NCI-H1930 (cell line): ENCODE measurements at places on chromosomes 11 and 22.

DNA sequence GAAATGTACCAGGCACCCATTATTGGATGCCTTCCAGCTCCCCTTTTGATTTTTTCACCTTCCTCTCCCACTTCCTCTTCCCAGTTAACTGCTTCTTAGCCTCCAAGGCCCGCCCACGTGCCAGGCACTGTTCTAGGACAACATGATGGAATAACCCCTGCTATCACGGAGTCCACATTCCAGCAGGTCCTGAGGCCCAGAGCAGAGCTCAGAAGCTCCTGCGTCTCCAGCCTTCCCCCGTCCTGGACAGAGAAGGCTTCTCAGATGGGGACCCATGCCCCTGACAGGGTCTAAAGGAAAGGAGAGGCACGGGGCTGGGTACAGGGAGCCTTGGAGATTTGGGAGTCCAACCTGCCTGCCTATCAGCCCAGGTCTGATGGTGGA is 29.1 kb downstream of the TRIM29 start:
- no peak for DNase-seq

DNA sequence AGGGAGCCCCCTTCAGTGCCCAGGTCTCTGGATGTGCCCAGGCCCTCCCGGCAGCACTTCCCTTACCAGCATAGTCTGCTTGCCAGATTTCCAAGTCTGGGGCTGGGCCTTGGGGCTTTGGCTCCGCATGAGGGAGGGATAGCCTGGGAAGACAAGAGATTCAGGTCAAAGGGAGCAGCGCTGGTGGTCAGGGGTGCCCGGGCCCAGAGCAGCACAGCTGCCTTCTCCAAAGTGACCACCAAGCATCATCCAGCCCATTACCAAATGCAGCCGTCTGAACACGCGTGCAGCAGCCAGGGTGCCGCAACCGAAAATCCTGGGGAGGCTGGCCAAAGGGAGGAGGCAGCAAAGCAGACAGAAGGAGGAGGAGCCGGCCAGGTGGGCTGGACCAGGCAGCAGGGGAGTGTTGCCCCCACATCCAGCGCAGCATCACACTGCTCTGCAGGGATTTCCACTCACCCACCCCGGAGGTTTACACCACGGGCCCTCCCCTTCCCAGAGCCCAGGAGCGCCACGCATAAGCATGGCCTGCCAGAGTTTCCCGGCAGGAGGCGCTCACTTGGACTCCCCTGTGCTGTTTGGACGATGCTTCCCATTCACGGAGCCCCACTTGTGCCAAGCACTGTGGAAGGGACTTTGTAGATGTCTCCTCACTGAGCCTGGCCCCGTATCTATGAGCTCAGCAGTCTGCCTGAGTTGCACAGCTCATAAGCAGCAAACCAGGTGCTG is 22.5 kb downstream of the TRIM29 start:
- DNase-seq: no peak

DNA sequence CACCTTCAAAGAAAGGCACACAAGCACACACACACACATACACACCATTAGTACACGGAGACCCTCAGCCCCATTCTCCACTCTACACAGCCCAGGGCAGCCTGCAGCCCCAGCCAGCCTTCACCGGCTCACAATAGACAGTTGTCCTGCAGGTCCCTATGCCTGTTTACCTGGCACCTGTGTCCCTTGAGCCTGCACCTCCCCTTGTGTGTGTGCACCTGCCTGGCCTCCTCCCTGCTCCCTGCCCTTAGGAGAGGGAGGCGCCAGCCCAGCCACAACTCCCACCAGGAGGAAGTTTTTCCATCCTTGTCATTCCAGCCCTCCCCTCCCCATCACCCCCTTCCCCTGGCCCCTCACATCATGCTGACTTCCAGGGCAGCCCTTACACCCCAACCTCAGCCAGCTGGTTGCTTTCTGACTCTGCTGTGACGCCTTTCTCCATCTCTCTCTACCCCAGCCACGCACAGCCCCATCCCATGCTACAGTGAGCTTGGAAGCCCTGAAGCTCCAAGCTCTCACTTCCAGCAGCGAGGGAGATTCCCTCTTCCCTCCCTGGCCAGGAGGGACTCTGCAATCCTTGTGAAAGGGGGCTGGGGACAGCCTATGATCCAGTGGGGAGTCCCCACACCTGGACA is 4.4 kb downstream of the AHNAK start:
- no peak for DNase-seq

DNA sequence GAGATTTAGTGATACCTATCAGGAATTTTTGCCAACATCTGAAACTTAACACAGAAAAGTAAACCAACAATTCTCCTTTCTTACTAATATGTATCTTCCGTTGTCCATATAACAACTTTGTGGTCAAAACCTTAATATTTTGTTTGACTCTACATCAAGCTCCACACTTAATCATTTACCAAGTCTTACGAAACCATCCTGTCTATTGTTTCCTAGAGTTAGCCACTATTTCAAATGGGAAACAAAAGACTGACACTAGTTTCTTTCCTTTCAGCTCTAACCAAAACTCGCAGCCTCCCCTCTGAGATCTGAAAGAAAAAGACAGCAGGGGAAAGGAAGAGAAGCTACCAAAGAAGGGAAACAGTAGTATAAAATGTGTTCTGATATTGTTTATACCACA is 26.5 kb upstream of the PRDM10 start:
- DNase-seq: no peak

- no peak for DNase-seq
Observed at GRCh38 chr11:111663820-111664219, 61.6 kb downstream of the SIK2 start.

DNA sequence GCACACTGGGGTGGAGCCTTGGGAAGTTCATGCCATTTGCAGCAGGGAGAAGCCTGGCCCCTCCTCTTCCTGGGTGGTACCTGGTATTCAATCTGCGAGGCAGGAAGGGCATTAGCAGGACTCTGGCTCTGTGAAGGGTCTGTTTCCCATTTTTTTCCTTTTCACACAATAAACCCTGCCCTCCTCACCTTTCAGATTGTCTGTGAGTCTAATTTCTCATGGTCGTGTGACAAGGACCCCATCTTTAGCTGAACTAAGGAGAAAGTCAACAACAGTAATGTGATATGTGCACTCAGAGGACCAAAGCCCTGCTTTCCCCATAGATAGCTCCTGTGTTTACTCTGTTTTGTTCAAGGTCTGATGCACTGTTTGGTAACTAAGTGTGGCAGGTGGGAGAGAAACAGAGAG is 26.6 kb upstream of the CASP4 start:
- peak; percentile 43 for DNase-seq

GRCh38 chr11:126246636-126247035 is 22.1 kb downstream of the SRPRA start:
- no peak for DNase-seq

DNA sequence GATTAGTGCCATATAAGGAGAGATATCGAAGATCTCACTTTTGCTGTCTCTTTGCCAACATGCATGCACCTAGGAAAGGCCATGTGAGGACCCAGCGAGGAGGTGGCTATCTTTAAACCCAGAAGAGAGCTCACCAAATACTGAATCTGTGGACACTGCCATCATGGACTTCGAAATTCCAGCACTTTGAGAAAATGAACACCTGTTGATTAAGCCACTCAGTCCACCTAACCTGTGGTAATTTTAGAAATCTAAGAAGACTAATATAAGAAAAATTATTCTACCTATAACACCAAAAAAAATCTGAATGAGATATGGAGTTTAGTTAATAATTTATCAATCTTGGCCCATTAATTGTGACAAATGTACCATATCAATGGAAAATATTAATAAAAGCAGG is 193.6 kb upstream of the CARD18 start:
- no peak for DNase-seq

DNA sequence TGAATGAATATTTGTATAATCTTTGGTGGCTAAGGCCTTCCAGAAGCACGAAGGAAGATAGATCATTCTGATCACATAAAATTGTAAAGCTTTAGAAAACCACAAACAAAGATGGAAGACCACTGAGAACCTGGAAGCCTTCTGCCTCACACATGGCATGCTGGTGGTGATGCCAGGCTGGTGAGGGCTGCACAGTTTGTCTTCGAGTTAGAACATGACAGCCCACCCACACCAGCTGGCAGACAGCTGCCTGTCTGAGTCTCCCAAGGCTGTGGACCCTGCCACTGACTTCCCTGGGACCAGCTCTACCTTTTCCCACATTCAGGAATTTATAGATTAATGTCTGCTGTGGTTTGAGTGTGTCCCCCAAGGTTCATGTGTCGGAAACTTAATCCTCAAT is 48.8 kb upstream of the B3GAT1 start:
- no peak for DNase-seq

DNA sequence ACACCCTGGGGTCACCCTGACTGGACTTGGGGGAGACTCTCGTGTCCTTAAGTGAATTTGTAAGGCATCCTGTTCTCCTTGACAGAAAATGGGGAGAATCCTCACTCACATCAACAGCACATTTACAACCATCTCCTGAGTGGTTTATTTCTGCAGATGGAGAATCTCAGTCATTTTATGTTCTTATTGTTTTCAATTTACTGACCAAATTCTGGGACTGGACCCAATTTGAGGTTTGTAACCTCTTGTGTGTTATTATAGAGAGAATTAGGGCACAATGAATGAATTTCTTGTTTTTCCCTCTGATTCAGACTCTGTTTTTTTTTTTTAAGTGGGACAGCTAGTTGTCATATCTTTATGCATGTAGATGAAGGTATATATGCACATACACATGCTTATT is 104.9 kb downstream of the ADAMTS15 start:
- no peak for DNase-seq

DNA sequence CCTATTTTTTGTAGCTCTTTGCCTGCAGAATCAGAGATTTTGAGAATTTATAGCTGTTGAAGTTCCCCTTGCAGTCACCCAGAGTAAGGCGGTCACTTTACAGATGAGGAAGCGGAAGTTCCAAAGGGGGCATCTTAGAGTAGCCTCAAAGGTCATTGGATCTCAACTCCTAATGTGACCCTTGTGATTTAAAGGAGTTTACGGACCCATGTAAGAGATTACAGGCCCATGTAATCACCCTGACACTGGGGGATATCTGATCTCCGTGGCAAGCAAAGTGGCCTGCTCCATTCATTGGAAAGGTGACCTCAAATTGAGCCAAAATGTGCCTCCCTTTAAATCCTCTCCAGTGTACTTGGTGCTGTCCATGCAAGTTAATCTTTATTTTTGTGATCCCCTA is 15.7 kb downstream of the P2RX3 start:
- no peak for DNase-seq

- DNase-seq: no peak
Observed at GRCh38 chr22:43404673-43405385, 7.0 kb upstream of the MPPED1 start.

DNA sequence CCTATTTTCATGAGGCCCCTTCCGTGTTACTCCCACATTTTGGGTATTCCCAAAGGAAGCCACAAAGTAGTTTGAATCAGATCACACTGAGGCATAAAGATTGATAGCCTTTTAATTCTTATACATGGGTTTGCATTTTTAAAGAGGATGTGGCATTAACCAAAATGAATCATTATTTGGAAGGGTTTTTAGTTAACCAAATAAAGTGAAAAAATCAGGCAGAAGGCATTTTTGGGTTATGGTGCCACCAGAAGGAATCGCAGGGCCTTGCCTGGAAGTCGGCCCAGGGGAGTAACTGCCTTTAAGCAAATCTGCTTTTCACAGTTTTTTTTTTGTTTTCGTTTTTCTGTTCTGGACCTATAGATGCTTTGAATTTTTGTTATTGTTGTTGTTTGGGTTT is 55.4 kb downstream of the HSD17B12 start:
- peak; percentile 37 for DNase-seq

DNA sequence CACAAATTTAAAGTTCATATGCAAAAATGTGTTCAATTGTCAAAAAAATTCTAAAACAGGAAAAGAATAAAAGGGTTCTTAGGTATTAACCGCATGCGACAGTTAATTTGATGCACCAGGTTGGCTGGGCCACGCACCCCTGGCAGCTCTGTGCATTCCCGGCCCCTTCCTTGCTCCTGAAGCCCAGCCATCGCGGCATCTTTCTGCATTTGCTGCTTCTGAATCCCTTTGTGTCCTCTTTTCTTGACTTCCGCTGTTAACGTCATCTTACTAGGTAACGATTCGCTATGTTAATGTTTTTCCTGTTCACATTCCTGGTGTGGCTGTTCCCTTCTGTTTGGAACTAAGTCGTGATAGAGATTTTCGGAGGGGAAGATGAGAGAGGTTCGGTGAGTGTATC is 7.9 kb upstream of the KLHDC7B start:
- DNase-seq: no peak

DNA sequence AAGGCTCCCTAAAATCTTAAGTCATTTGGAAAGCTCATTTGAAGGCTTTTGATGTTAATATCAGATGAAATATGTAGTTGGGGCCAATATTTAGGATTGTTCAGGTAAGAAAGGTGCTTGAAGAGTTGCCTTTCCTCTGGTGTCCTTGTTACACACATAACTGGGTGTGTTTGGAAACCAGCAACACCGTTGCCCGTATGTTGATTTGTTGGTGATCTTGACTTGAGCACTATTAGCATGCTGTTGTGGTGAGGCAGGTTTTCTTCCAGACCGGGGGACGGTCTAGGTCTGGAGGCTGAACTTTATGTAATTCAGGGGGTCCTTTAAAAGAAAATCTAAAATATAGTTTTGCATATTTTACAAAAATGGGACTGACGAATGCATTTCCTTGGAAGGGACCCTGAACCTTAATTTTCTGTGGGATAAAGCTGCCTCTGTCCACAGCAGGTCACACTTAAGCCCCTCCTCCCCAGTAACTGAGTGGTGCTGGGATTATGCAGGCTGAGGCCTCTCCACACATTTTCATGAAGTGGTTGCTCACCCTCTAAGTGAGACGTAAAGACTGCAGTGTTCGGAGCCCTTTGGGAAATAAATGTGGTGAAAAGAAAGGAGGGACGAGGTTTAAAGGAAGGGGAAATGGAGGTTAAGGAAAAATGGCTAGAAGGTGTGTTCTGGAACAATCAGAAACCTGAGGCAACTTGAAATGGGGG is 1.8 kb downstream of the YWHAH start:
- DNase-seq: no peak

DNA sequence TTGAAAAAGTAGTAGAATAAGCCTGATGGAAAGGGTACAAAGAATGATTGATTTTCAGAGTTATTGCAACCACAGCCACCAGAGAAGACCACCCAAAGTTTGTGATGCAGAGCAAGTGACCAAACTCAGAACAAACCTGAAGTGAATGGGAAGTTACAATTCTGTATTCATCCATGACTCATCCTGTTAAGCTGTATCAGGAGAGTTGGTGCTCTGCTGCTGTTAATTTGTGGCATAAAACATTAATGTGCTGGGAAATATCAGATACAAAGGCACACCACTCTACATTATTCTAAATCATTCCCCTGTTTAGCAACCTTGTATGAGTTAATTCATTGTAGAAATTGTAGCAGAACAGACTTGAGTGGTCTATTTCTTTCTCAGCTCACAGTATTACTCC is 19.6 kb upstream of the PDGFD start:
- no peak for DNase-seq

- DNase-seq: no peak
Observed at GRCh38 chr11:65611028-65611757, 2.8 kb downstream of the MAP3K11 start.

- DNase-seq: no peak
Observed at GRCh38 chr11:44862558-44863101, 88.1 kb downstream of the TP53I11 start.

GRCh38 chr11:84780689-84781293 is 846.4 kb downstream of the DLG2 start:
- peak; percentile 18 for DNase-seq

- DNase-seq: no peak
Observed at GRCh38 chr11:118071416-118072030, 5.4 kb upstream of the TMPRSS4 start.
